ENCODE measurements at places on chromosomes 11 and 22.

DNA sequence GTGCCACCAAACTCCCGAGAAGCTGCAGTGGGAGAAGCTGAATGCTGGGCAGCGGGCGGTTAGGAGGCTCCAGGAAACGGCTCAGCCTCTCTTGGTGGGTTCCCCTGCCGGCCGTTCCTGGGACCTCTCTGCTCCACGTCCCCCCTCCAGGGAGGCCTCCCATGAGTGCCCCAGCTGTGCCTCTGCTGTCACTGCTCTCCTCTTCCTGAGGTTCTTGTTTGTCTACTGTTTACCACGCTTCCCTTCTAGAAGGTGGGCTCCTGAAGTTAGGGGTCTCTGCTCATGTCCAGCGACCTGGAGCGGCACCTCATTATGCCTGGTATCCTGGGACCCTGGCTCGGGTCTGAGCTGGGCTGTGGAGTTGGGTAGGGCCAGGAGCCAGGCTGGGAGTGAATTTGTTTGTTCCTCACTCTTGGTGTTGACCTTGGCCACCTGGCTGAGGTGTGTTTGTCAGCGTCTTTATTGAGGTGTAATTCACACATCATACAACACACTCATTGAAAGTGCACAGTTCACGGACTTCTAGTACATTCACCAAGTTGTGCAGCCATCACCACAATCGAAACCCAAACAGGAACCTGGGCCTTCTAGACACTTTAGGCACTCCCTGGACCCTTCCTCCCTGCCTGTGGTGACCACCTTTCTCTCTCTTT, 37.8 kb upstream of the GRAMD4 start:
- DNase-seq = no peak

DNA sequence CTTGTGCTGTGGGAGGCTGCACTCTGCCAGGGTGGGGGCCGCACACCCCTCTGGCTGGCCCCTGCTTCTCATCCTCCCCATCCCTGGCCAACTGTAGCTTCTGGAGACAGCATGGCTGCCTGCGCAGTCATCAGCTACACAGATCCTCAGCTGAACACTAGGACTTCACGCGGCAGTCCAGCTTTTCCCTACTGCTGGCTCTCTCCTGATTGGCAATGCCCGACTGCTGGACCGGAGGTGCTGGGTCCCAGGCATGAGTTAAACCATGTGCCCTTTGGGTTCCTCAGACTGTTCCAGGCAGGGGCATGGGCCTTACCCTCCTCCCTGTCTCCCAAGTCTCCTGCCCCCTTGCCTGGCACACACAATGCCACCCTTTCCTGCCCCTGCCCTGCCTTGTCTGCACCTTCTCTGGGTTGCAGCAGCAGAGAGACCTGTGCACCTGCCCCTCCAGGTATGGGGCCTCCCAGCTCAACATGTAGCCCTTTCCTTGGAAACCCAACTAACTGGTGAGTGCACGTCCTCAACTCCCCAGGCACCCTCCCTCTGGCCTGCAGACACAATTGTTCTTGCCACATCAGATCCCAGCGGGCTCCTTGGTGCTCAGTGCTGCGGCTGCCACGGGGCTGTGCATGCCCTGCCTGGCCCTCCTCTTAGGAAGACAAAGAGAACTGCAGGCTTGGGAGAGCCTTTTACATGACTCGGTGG, 1039.2 kb downstream of the TBC1D22A start:
- no peak for DNase-seq

DNA sequence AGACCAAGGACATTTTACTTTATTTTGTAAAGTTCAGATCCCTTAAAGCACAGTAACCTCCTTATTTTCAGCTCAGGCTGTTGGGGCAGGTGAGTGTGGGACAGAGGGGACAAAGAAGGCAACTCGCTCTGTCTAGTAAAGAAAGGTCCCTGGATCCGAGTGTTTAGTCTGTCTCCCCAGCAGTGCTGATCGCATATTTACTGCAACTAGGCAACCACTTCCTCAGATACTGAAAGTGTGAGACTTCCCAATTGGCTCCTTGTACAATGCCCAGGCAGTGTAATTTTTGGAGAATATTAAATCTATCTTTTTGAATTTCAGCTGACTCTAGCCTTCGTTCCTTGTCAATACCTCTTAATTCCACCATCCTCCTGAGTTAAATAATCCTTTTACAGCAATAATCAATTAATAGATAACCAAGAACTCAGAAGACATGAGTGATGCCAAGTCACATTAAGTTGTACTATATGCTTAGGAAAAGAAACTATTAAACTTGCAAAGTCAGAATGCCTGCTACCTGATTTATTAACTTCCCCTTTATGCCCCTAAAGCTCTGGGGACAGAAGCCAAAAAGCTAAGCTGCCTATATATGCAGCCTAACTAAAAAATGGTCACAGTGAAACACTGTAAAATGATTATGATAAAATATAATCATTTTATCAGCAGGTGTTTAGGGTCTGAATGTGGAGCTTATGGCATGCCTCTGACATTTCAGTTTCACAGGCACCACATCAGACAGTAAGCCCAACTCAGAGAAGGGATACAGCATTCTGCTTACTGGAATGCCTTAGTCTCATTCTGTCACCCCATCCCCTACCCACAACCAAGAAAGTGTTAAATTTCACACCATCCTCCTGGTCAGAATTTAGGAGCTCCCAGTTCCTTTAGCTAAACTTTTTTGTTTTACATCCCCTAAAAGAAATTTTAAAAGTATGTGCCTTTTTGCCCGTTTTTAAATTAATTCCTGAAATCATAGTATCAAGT, 138.7 kb downstream of the TRIM44 start:
- no peak for DNase-seq

DNA sequence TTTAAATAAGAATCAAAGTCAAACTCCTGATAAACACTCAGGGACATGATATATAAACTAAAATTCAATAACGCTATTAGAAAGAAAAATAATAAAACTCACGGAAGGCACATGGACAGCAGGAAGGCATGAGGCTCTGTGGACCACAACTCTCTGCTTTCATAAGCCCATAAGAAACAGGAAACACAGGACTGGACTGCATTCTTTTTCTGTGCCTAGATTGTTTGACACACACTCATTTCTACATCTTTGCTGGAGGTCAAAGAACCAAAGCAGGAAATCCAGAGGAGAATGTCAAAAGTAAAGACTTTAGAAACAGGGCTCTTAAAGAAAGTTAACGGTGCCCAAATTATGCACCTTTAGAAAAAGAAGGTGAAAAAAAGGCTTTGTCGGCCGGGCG, 71.3 kb downstream of the RAB30 start:
- no peak for DNase-seq

DNA sequence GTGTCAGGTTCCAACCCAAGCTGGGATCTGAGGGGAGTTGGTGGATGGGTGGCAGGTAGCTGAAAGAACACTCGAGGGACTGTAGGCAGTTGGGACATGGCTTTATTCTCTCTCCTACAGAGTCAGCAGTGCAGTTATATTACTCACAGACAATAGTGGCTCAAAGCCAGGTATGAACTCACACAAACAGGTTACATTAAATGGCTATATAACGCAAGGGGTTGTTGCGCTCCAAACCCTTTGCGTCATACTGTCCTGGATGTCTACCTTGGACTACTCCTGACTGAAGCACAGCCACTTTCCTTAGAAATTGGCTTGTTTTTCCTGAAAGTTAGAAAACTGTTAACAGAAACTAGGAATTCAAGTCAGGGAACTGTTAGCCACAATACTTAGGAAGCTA, 66.4 kb upstream of the OR4B1 start:
- no peak for DNase-seq

GRCh38 chr22:41524251-41524661, 20.0 kb downstream of the POLR3H start:
- DNase-seq = no peak

DNA sequence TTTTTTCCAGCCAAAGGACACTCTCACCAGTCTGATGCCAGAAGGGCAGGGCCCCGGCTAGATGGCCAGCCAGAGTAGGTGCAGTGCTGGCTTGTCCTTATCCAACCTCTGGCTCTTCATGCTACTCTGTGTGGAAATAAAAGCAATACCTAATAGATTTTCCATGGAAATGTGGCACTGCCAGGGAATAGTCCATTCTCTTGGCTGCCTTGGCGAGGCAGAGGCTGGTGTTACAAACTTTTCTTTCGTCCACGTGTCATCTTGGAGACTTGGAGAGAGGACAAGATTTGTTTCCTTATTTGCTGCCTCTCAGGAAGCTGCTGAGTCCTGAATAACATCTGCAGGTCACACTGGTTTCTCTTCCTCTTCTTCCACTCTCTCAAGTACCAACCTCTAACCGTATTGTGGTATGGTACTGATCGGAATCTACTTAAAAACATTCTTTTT, 17.2 kb upstream of the C1QTNF4 start:
- DNase-seq = no peak

DNA sequence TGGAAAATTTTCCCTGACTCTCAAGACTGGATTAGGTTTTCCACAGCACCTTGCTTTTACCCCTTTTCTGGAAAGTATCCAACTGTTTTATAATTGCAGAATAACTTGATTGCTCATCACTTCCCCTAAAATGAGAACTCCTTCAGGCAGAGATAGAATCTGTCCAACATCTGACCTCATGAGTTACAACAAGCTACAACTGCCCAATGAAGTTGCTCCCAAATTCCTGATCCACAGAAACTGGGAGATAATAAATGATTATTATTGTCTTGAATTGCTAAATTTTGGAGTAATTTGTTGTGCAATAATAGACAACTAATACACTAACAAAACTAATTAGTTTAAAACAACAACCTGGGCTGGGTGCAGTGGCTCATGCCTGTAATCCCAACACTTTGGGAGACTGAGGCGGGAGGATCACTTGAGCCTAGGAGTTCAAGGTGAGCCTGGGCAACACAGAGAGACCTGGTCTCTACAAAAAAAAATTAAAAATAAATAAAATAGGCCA, 10.0 kb upstream of the CCDC83 start:
- DNase-seq = no peak

- DNase-seq = no peak
These were observed 4.0 kb downstream of the DAGLA start for GRCh38 chr11:61683961-61684869.

DNA sequence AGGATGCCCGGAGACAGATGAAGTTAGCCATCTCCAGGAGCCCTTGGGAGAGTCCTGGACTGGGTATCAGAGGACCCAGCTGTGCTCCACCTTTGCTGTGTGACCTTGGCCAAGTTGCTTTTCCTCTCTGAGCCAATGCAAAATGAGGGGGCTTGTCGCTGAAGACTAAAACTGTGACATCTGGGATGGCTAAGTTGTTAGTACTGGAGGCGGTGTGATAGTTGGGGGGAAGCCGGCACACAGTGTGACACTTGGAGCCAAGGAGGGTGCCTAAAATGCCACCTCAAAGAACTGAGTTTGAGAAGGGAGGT, 481 bp downstream of the INPP5J start:
- DNase-seq = no peak

DNA sequence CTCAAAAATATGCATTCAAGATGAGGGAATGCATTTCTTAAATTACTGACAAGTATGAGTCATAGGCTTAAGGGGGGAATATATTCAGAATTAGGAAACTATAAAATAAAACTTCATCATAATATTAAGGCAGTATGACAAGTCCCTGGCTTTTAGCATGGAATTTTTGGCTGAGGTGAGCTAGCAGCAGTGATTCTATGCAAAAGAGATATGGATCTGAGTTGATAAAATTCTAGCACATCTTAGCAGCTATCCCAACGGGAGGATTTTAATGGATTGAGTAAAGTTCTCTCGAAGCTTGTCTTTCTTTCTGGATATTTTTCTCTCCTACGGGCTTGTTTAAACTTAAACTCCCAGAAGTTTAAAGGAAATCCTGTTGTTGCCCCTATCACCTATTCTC, 1.2 kb downstream of the OR51Q1 start:
- no peak for DNase-seq

DNA sequence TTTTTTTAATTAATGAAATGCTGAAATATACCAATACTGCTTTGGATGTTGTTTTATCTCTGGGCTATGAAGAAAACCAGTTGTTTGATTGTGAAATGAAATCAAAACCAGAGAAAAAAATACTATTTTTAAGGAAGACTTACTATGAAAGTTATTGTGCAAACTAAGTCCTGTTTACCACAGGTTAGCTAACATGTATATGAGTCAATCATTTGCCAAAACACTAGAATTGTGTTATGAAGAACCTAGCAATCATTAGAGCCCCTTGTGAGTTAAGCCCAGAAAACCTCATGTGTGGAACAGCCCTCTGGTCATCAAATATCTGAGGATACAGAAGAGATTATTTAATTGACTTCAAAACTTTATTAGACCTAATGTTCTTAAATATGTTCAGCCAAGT, 83.7 kb downstream of the FAT3 start:
- DNase-seq = no peak

DNA sequence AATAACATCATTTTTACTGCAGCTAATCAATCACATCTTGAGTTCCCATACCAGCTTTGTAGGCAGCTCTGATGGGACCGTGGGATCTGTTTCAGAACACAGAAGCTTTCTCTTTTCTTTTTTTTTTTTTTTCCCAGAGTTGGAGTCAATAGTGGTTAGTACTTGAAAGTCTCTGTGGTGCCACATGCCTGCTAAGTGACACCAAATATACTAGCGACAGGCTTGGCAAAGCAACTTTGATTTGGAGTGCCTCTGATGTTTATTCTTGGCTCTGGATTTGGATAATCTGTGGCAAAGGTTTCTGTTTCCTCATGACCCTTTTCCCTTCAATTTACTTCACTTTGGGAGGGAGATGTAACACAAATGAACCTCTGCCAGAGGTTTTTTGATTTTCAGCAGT, 681.4 kb upstream of the TENM4 start:
- DNase-seq = no peak

DNA sequence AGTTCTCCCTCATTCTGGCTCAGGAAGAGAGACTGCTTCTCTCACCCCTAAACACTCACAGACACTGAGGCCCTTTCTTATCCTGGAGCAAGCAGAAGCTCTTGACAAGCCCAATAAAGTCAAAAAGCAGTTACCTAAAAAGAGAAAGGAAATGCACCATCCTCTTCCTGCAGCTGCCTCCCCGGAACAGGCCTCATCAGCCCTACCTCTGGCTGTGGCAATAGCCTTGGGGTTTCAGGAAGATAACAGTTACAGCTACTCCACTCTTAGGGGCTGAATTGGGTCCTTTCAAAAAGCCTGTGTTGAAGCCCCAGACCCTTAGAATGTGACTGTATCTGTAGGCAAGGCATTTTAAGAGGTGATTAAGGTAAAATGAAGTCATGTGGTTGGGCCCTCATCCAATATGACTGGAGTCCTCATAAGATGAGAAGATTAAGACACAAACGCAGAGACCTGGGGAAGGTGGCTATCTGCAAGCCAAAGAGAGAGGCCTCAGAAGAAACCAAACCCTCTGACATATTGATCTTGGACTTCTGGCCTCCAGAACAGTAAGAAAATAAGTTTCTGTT, 3.5 kb upstream of the LGALS12 start:
- DNase-seq = no peak

- DNase-seq = no peak
These were observed 18.0 kb downstream of the NCAPD3 start for GRCh38 chr11:134205729-134206128.

Measured in stimulated activated CD8-positive, alpha-beta memory T cell treated with anti-CD3 and anti-CD28 coated beads, Interleukin-15, amount 100 ng/mL, for 1 hour (primary cell).